ENCODE measurements at places on chromosomes 1 and 21.
A peak's percentile ranks its signal among the peaks of the same experiment; 100 is the strongest.

DNA sequence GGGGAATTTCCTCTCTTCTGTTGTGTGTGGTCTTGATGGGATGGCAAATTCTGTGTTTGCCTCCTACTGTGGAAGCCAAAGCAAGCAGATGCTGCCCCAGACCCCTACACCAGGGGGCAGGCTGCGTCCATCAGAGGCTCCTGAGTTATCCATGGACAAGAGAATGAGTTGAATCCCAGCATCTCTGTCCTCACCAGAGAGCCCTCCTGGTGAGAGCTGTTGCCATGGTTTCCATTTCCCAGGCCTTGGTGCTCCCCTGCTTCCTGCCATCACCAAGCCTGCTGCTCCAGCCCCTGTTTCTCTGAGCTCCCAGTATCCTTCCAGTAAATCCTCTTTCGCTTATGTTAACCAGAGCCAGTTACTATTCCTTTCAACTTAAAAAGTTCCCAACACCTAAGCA lies 20.4 kb upstream of the GNG12 start:
- H3K36me3 ChIP-seq: no peaks in the 10 kb centered on the region
- no peaks in the 10 kb centered on the region for H3K27me3 ChIP-seq
- no peak overlapping the region for H3K4me3 ChIP-seq
- peak; percentile 69 for DNase-seq
- H3K27ac ChIP-seq: no peak overlapping the region

DNA sequence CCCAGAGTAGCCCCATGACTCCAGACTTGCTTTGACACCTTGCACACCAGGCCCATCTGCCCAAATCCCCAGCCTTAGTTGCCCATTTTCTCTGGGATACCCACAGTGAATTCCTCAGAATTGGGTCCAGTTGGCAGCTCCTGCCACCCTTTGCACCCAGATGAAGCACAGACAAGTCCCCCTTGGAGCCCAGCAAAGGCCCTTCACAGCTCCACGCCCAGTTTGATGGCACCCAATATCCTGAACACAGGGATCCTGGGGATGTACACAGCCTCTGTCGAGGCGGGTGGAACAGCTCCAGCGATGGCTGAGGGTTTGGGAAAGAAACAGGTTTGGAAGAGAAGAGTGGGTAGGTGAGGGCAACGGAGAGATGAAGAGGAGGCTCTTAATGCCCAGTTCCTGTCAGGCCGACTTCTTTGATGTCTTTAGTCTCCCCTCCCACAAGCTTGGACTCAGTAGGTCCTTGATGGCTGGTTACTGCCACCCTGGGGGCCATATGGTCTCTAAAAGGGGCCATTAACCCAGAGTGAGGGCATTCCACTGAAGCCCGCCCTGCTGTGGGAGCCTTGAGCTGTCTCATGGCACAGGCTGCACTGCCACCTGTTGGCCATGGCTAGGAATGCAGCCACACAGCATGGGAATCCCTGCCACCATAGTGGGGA lies 21.7 kb downstream of the TMEM53 start:
- no peak overlapping the region for H3K27ac ChIP-seq
- H3K27me3 ChIP-seq: no peaks in the 10 kb centered on the region
- H3K4me1 ChIP-seq: no peaks in the 10 kb centered on the region
- H3K4me3 ChIP-seq: no peak overlapping the region
- peak; percentile 62 for DNase-seq

GRCh38 chr1:97816927-97817326 lies 103.9 kb downstream of the DPYD start:
- peaks cover 29% of the 10 kb centered on the region for H3K4me1 ChIP-seq
- DNase-seq: no peak
- no peaks in the 10 kb centered on the region for H3K27me3 ChIP-seq
- H3K4me3 ChIP-seq: no peak overlapping the region
- no peaks in the 10 kb centered on the region for H3K36me3 ChIP-seq

GRCh38 chr1:165424454-165425216 lies 20.3 kb downstream of the RXRG start:
- no peaks in the 10 kb centered on the region for H3K36me3 ChIP-seq
- no peak for DNase-seq
- no peaks in the 10 kb centered on the region for H3K4me1 ChIP-seq
- no peak overlapping the region for H3K27ac ChIP-seq

- no peaks in the 10 kb centered on the region for H3K27me3 ChIP-seq
- no peak overlapping the region for H3K4me3 ChIP-seq
- H3K36me3 ChIP-seq: no peaks in the 10 kb centered on the region
- no peaks in the 10 kb centered on the region for H3K4me1 ChIP-seq
- no peak for DNase-seq
Measured at GRCh38 chr1:3423896-3424611, 30.4 kb upstream of the ARHGEF16 start.

GRCh38 chr1:30787266-30787665 lies 29.7 kb upstream of the LAPTM5 start:
- H3K4me3 ChIP-seq: no peak overlapping the region
- no peaks in the 10 kb centered on the region for H3K36me3 ChIP-seq
- no peak for DNase-seq
- H3K27ac ChIP-seq: no peak overlapping the region
- no peaks in the 10 kb centered on the region for H3K27me3 ChIP-seq

- peaks cover 26% of the 10 kb centered on the region for H3K4me1 ChIP-seq
- no peaks in the 10 kb centered on the region for H3K36me3 ChIP-seq
- H3K27me3 ChIP-seq: no peaks in the 10 kb centered on the region
- H3K27ac ChIP-seq: no peak overlapping the region
- DNase-seq: no peak
Measured at GRCh38 chr1:213135572-213135971, 84.5 kb downstream of the RPS6KC1 start.

- H3K4me1 ChIP-seq: peaks cover 10% of the 10 kb centered on the region
- H3K27me3 ChIP-seq: no peaks in the 10 kb centered on the region
- H3K36me3 ChIP-seq: no peaks in the 10 kb centered on the region
- H3K4me3 ChIP-seq: no peak overlapping the region
- no peak for DNase-seq
Measured at GRCh38 chr1:234901491-234902049, 227.1 kb downstream of the TOMM20 start.

DNA sequence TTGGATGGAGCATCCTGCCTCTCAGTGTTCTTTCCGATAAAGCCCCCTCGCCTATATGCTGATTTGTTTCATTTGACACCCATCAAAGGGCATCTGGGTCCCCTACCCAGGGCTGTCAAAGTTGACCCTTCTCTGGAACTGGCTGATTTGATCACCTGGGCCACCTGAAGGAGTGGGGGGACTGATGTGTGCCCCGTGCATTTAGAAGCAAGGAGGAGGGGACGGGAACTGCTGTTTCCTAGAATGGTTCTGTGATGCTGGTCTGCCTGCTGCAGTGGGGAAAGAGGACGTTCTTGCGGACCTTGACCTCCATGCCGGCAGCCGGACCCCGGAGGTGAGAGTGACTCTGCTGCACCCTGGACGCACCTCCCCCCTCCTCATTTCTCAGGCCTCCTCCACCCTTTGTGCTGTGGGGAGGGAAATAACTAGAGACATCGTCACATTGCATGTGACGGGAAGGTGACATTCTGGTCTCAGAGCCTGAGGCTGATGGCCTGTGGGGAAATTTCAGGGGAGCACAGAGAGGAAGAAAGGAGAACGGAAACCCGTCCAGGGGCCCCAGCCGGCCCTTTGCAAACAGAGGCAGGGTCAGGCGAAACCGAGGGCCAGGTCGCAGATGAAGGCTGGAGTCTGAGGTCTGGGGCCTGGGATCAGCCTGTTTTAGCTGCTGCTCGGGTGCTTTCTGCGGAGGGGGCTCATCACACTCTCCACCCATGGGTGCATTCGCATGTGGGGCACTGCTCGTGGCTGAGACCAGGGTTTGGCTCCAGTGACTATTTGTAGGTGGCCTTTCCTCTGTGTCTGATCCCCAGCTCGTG lies 25.7 kb downstream of the CRYAA start:
- H3K27ac ChIP-seq: no peak overlapping the region
- no peaks in the 10 kb centered on the region for H3K36me3 ChIP-seq

GRCh38 chr1:198175423-198176170 lies 18.8 kb downstream of the NEK7 start:
- H3K27ac ChIP-seq: no peak overlapping the region
- H3K27me3 ChIP-seq: no peaks in the 10 kb centered on the region
- no peaks in the 10 kb centered on the region for H3K36me3 ChIP-seq
- H3K4me1 ChIP-seq: no peaks in the 10 kb centered on the region
- no peak for DNase-seq

DNA sequence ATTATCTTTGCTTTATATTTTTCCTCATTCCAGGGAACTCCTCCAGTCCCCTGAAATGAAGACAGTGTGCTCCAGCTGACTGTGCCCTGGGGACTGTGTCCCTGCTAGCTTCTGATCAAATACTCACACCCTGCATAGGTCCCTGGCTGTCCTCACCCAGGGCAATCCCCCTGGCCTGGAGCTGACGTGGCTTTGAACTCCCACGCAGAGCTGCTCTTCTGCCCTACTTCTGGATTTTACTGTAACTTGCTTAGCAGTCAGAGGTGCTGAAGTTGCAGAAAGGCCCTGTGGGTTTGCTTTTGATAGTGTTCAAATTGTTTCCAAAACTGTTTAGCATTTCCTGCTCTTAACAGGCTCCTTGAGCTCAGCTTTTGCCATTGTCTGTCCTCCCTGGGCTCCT lies 186.5 kb downstream of the FASLG start:
- no peak overlapping the region for H3K4me3 ChIP-seq
- no peaks in the 10 kb centered on the region for H3K36me3 ChIP-seq
- no peak overlapping the region for H3K27ac ChIP-seq
- DNase-seq: no peak
- no peaks in the 10 kb centered on the region for H3K27me3 ChIP-seq
- 0 out of 2 replicates have a peak, but pooled peaks cover 5% of the 10 kb centered on the region for H3K4me1 ChIP-seq

DNA sequence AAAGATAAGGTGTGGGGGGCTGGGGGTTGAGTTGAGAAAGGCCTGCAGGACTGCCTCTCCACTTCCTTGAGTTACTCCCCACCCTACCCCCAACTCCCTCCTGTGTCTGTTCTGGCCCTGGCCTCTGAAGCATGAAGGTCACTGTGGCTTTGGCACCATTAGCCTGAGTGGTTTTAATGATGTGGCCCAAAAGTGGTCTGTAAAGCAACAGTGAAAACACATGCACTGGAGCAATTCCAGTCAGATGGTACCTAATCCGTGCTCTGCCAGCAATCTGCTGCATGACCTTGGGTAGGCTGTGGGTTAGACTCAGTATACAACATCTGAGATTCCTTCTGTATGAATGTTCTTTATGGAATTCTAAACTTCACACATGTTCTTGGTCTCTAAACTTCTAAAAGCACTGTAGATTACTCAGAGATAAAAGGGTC lies 86.5 kb upstream of the ATP1A1 start:
- no peaks in the 10 kb centered on the region for H3K4me1 ChIP-seq
- no peak for DNase-seq
- no peak overlapping the region for H3K27ac ChIP-seq
- H3K4me3 ChIP-seq: no peak overlapping the region
- no peaks in the 10 kb centered on the region for H3K36me3 ChIP-seq

- no peaks in the 10 kb centered on the region for H3K36me3 ChIP-seq
- no peak for DNase-seq
- no peaks in the 10 kb centered on the region for H3K4me1 ChIP-seq
- H3K4me3 ChIP-seq: no peak overlapping the region
Measured at GRCh38 chr1:44040846-44041245, 9.6 kb upstream of the SLC6A9 start.

- H3K27me3 ChIP-seq: no peaks in the 10 kb centered on the region
- no peak overlapping the region for H3K27ac ChIP-seq
- no peaks in the 10 kb centered on the region for H3K4me1 ChIP-seq
- no peaks in the 10 kb centered on the region for H3K36me3 ChIP-seq
Measured at GRCh38 chr1:14954210-14954609, 199.3 kb upstream of the TMEM51 start.

DNA sequence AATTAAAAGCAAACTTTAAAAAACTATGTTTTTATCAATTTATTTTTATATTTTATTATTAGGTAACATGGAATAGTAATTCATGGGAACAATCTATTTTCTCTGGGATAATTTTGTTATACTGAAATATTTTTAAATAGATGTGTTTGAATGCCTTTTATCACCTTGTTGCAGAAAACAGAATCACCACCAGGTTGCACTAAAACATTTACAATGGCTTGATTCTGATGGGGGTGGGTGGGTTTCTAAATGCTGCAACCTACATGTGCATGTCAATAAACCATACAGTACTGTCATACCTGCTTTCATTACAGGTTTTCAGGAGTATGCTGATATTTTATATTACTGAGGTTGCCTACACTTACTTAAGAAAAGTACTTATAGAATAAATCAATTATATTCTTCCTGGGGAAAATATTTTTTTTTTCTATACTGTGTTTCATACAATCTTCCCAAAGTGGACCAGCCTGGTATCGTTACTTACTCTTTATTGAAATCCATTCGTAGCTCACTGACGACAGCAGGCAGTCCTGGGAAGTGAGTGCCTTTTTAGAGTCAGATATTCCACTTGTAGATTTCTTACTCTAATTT lies 132.8 kb downstream of the PTPRC start:
- H3K27ac ChIP-seq: no peak overlapping the region
- no peaks in the 10 kb centered on the region for H3K36me3 ChIP-seq
- H3K4me1 ChIP-seq: no peaks in the 10 kb centered on the region
- no peaks in the 10 kb centered on the region for H3K27me3 ChIP-seq

DNA sequence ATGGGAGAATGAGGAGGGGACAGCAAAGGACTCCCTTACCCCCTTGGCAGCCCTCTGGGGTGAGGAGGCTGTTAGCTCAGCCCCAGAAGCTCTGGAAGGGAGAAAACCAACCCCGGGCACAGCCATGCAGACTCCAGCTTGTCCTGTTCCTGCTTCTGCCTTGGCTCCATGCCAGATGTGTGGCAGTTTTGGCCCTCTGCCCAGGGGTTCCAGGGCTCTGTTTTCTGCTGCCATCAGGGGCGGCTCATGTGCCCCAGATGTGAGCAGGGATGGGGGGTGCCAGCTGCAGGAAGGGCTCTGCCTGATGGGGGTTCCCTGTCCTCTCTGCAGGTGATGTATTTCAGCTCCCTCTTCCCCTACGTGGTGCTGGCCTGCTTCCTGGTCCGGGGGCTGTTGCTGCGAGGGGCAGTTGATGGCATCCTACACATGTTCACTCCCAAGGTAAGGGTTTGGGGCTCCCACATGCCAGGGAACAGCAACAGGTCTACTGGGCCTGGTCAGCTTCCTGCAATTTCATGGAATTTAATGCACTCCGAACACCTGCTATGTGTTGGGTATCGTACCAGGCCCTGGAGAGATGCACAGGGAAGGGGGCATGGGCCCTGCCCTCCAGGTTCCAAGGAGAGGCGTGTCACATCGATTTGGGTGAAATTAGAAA lies 26.1 kb downstream of the SLC6A17 start:
- DNase-seq: no peak
- no peaks in the 10 kb centered on the region for H3K27me3 ChIP-seq
- no peak overlapping the region for H3K4me3 ChIP-seq
- H3K36me3 ChIP-seq: no peaks in the 10 kb centered on the region

All from Caco-2 (cell line).